ENCODE measurements at places on chromosomes 2 and 18.

GRCh38 chr18:25283781-25284180 is 68.2 kb downstream of the ZNF521 start:
- H3K4me1 ChIP-seq, result no peaks in the 10 kb centered on the region
- DNase-seq, result no peak
- no peak overlapping the region for H3K4me3 ChIP-seq
- H3K27me3 ChIP-seq, result no peaks in the 10 kb centered on the region

DNA sequence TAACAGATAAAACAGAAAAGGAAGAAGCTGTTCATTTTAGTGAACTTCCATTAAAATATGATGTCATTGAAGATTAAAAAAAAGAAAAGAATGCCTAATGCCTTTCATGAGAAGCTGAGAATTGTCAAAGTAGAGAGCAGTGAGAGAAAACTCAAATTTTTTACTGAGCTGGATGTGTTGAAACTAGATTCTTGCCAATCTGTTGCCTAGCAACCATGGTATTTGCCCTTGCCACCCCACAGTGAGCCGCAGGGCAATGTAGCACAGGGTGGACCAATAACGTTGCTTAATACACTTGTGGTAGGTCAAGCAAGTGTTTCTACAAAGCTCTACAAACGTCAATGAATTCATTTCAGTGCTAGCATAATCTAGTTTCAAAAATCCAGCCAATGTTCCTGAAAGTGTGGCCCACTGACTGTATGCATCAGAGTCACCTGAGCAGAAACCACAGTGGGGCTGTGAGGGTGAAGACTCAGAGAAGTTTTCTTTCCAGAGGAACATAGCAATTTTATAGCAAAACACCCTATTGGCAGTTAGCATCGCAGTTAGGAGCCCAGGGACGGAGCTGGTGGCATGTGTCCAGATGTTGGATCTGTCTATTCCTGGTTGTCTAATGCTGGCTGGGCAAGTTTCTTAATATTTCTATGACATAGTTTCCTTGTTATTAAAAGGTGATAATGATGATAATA is 132.2 kb downstream of the DOCK10 start:
- H3K4me3 ChIP-seq, result no peak overlapping the region
- no peak overlapping the region for H3K27ac ChIP-seq
- H3K27me3 ChIP-seq, result no peaks in the 10 kb centered on the region
- DNase-seq, result no peak
- H3K36me3 ChIP-seq, result no peaks in the 10 kb centered on the region
- no peaks in the 10 kb centered on the region for H3K4me1 ChIP-seq

DNA sequence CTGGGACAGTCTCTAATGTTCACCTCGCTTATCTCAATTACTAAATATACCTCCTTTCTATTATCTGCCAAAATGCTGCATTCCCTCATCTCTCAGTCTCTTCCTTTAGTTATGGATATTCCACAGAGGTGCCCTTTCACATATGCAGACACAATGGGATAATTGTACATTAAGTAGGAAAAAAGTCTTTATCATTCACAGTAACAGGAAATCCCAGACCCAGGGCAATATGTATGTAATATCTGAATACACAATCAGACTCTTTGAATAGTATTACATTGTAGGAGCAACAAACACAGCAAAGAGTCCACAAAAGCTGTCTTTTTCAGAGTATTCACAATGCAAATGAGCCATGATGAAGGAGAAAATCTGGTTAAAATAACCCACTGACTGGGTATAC is 1399.0 kb upstream of the ZEB2 start:
- H3K4me3 ChIP-seq, result no peak overlapping the region
- no peak for DNase-seq
- no peaks in the 10 kb centered on the region for H3K36me3 ChIP-seq
- H3K27ac ChIP-seq, result no peak overlapping the region

GRCh38 chr2:150167711-150168110 is 319.8 kb downstream of the RND3 start:
- H3K27me3 ChIP-seq, result no peaks in the 10 kb centered on the region
- H3K27ac ChIP-seq, result no peak overlapping the region
- no peaks in the 10 kb centered on the region for H3K36me3 ChIP-seq
- no peaks in the 10 kb centered on the region for H3K4me1 ChIP-seq
- no peak overlapping the region for H3K4me3 ChIP-seq

- H3K27ac ChIP-seq, result no peak overlapping the region
- DNase-seq, result no peak
- H3K4me1 ChIP-seq, result no peaks in the 10 kb centered on the region
- H3K36me3 ChIP-seq, result no peaks in the 10 kb centered on the region
- H3K4me3 ChIP-seq, result no peak overlapping the region
These were observed 164.3 kb downstream of the TWIST2 start for GRCh38 chr2:239012228-239012627.

- H3K36me3 ChIP-seq, result no peaks in the 10 kb centered on the region
- no peaks in the 10 kb centered on the region for H3K27me3 ChIP-seq
- no peak overlapping the region for H3K27ac ChIP-seq
- no peak for DNase-seq
These were observed 14.1 kb downstream of the SP110 start for GRCh38 chr2:230205721-230206120.

All from colonic mucosa (tissue), 4 donors.